Thoracic aorta (tissue), 2 donors: ENCODE measurements at places on chromosomes 5 and 9. TPM values are rescaled to one million over a fixed set of nuclear protein-coding genes. Genes with fewer than 3 reads are reported as not detected.

TEX48 gene
- not detected for total RNA-seq

- no peak for DNase-seq
Observed at GRCh38 chr5:31161781-31162181, 31.7 kb upstream of the CDH6 start.

SHOC1 gene
- not detected for total RNA-seq

GRCh38 chr9:36151316-36152210 is 15.0 kb downstream of the GLIPR2 start:
- DNase-seq = no peak

DNA sequence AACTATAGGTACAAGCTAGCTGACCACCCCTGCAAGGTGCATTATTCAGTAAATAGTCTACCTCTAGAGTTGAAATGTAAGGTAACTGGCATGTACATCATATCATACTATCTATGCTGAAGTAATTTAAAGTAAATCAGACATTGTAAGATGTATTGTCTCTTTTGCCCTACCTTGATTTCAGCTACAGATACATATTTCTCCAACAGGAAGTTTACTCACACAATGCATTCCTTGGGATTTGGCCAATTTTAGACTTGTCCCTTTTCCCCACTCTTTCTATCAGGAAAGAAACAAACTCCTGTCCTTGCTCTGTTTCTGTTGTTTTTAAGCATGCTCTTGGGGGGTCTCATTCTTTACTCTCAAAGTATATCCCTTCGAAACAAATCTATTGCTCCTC is 58.5 kb upstream of the TSLP start:
- DNase-seq = no peak

DNA sequence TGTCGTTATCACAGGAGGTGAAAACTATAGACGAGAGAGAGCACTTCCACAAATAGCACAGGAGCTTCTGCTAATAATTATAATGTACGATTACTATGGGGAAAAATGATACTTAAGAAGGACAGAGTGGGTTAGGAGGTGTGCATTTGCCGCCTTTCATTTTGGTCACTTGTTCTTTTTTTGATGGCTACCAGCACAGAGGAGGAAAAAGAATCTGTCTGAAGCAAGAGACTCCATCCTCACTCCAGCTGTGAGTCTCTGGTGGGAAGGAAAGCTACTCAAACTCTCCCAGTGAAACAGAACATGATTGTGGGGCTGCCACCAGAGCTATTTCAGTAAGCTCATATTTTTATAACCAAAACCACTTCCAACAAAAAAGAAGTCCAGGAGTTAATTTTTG is 270.4 kb upstream of the TMEM161B start:
- no peak for DNase-seq

BAAT gene
- 0.92 TPM for total RNA-seq

F12 gene
- total RNA-seq = not detected

CAAP1 gene
- 20.4 TPM for total RNA-seq

DNA sequence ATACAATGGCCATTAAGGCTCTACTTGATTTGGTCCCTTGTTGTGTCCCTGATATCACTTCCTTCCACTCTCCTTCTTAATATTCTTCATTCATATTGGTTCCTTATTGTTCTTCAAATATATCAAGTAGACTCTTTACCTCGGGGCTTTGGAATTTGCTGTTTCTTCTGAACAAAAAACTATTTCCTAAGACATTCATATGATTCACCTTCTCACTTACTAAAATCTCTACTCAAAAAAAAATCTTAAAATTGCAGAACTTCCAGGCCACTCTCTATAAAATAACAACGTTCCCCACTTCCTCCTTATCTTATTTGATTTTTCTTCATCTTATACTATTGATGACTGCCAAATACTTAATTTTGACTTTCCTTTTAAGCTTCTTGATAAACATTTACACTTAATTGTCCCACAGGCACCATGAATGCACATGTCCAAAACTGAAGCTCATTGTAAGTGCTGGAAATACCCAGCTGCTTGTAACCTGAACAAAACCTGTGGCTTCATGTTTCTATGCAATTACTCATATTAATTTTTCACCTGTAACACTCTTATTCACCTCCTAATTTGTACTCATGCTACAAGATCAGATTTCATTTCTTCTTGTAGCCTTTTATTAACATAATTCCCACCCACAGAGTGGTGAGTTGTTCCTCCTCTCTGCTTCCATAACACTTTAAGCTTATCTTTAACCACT is 58.4 kb upstream of the NUDT12 start:
- no peak for DNase-seq

DNA sequence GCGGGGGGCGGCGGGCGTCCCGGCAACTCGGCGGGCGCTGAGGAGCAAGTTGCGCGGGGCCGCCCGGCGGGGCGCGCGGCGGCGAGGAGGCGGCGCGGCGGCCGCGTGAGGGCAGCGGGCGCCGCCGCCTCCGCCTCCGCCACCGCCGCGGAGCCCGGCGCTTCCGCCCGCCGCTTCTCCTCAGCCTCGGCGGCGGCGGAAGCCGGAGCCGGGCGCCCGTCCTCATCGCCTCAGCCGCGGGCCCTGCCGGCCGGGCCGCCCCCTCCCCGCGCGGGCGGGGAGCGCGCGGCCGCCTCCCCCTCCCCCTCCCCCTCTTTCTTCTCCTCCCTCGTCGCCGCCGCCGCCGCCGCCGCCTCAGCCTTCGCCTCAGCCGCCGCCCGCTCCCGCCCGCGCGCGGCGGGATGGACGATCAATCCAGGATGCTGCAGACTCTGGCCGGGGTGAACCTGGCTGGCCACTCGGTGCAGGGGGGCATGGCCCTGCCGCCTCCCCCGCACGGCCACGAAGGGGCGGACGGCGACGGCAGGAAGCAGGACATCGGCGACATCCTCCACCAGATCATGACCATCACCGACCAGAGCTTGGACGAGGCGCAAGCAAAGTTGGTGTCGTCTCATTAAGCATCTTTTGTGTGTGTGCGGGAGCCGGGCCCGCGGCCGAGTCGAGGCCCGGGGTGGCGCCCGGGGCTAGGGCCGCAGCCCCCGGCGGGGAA is at the start of gene PBX3:
Gene PBX3, plus strand, starts transcription at position 321 of the 712 bp plus-strand sequence.
- DNase-seq = no peak

EPB41L4A gene
- total RNA-seq = 9.7 TPM

- no peak for DNase-seq
Observed at GRCh38 chr5:135826994-135827671, 7.3 kb upstream of the SLC25A48 start.

SCGB3A2 gene
- not detected for total RNA-seq

DNA sequence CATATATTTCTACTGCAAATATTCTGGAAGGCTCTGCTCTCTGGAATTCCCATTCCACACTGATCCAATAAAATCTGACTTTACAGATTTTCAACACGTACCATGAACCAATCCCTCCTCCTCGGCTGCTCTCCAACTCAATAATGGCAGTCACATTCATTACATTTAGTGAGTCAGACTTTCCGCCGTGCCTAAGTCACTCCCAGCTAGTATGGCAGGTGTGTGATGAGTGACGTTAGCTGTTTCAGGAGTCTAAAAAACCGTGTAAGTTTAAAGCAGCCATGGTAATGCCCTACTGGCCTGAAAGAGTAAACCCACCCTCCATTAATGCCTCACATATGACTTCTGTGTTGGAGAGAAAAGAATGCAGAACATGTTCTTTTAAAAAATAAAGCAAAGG is 3.3 kb downstream of the FBN2 start:
- DNase-seq = no peak

- no peak for DNase-seq
Observed at GRCh38 chr9:80143899-80144298, 572.1 kb downstream of the TLE4 start.

OCLN gene
- total RNA-seq = 4.0 TPM

DNA sequence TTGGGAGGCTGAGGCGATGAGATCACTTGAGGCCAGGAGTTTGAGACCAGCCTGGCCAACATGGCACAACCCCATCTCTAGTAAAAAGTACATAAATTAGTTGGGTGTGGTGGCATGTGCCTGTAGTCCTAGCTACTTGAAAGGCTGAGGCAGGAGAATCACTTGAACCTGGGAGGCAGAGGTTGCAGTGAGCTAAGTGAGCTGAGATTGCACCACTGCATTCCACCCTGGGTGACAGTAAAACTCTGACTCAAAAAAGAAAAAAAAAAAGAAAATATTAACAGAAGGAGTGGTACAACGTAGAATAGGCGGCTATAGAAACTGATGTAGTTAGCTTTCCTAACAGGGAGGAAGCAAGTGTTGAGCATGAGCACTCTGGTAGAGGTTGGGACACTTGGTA is 59.9 kb downstream of the PBX3 start:
- no peak for DNase-seq

- DNase-seq = no peak
Observed at GRCh38 chr9:72509635-72510034, 11.8 kb upstream of the TMC1 start.

DNA sequence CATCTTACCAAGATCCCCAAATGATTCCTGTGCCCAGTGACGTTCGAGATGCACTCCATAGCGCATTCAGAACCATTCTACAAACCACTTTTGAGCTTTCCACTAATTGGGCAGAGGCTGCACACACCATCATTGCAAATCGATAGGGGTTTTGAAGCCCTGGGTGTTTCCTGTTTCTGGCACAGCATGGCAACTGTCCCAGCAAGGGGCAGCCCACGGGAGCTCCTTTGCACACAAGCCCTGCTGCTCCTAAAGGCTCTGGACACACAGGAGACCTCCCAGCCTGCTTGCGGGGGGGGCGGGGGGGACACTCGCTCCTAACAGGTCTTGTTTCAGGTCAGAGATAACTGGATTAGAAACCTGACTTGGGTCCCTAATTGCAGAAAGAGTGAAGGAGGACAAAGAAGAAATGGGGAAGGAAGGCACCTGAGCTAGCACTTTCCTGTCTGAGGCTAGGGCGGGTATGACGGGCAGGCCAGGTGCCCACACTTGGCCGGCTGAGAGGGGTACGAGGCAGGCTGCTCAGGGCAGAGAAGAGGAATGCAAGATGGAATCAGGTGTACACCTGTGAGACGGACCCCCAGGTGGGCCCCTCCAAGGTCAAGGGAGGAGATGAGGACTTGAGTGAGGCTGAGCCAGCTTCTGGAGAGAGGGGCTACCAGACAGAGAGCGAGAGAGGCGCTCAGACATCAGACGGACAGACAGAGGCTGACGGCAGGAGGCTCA is 820 bp downstream of the FBP1 start:
- DNase-seq = no peak

DNA sequence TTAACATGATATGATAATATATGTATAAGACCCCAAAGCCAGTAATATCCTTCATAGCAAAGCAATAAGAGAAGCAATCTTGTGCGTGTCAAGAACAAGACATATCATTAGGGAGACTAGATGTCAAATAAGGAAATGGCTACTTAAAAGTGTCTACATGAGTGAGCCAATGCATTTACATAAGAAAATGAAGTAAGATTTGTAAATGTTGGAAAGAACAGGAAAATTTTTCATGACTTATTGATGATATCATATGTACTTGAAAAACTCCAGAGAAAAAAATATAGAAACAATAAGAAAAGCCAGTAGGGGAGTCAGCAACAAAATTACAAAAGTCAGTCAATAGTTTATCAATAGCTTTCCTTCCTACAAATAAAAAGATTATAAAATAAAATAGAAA is 13.8 kb upstream of the MCTP1 start:
- DNase-seq = no peak

AGXT2 gene
- total RNA-seq = not detected

GRCh38 chr5:43677253-43677652 is 74.3 kb downstream of the NNT start:
- no peak for DNase-seq

GRCh38 chr9:112169368-112169767 is 5.7 kb downstream of the SUSD1 start:
- no peak for DNase-seq

DNA sequence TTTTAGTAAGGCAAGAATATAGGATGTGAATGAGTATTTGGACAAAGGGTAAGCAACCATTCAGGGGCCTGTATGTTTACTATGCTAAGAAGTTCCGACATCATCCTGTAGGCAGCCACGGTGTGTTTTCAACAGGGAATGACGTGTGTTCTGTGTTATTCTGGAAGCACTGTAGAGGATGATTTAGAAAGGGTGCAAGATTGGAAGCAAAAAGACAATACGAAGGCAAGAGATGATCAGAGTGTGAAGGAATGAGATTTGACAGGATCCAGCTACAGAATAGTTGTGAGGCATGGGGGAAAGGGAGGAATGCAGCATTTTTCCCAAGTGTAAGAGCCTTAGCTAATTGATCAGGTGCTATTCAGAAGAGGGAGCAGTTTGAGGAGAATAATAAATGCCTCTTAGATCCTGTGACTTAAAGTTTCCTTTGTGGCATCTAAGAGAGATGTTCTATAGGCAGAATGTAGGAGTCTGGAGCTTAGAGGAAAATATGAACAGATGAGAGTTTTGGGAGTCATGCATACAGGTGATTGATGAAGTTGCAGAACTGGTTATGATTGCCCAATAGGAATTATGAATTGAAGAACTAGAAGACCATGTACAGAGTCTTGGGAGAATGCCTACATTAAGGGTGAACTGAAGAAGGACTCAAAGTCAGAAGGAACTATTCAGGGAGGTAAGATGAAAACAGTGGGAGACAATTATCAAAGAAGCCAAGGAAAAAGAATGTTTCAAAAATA is 2.5 kb downstream of the SMC5 start:
- DNase-seq = no peak

DNA sequence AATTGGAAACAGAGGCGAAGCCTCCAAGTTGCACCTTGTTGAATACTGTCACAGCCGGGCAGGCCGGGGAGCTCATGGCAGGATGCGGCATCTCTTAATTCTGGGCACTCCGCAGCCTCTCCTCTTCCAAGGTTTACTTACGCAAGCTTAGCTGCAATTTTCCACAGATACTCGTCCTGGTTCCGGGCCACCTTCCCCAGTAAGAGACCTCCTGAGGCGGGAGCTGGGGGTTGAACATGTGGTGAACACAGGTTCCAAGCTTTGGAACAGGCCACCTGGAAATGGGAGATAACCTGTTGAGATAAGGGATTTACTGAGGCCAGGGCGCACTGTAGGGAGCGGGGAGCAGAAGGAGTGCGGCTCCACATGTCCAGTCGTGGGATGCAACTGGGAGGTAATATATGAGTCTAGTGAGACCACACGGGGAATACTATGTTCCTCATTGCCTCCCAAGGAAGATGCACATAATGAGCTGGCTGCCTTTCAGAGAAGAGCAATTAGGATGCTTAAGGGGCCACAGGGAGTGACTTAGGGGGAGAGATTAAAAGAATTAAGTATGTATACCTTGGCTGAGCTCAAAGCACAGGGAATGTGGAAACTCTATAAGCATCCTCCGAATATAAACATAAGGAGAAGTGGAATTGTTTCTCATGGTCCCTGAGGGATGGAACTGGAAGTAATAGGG is 335.2 kb downstream of the CWC27 start:
- no peak for DNase-seq

EPB41L4B gene
- total RNA-seq = 1.1 TPM

DNA sequence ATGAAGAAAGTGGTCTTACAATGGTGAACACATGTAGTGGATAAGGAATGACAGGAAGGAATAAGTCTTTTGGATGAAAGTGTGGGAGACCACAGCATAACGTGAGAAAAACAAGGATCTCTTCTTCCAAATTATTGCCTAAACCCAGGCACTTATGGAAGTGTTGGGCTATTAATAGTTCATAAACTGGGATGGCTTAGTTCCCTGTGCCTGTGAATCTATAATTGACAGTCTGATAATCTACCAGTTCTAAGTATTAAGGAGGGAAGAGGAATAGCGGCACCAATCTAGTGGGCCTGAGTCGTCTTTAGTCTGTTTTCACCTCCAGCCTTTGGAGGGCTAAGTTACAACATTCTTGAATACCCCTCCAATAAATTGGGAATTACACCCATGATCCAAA is 39.2 kb upstream of the LRRTM2 start:
- DNase-seq = no peak

- DNase-seq = no peak
Observed at GRCh38 chr5:152676196-152676595, 271.1 kb upstream of the NMUR2 start.

TEK gene
- total RNA-seq = 14.9 TPM
